ENCODE measurements at places on chromosomes 12 and 14.
A peak's percentile ranks its signal among the peaks of the same experiment; 100 is the strongest.

GRCh38 chr12:34395056-34396005, 373.0 kb downstream of the ALG10 start:
- DNase-seq: no peak

- DNase-seq: no peak
These were observed 42.1 kb upstream of the TESC start for GRCh38 chr12:117141097-117141898.

GRCh38 chr12:54879579-54879978, 25.3 kb downstream of the MUCL1 start:
- peak; percentile 7 for DNase-seq

- DNase-seq: no peak
These were observed 32.9 kb downstream of the ZFYVE21 start for GRCh38 chr14:103748534-103748857.

DNA sequence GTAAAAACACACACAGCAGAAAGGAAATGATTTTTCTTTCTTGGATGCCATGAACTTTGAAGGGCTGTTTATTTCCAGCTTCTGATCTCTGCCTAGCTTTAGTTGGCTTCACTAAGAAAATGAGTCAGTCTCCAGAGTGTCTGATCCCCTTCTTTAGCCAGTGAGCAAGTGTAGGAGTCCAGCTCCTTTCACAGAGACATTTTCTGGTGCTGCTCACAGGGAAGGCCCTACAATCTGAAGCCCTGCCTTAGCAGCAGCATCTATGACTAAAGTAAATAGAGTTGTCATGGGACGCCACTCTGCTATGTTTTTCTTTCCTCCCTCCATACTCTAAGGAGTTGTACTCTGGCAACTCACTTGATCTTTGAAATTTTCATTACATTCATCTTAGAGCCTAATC, 103.5 kb downstream of the RPAP3 start:
- DNase-seq: peak; percentile 47

- DNase-seq: no peak
These were observed 340.2 kb downstream of the SEC23A start for GRCh38 chr14:38762845-38763244.

- DNase-seq: no peak
These were observed 425.9 kb upstream of the DCN start for GRCh38 chr12:91608542-91608941.

GRCh38 chr12:13981296-13981962, at the start of gene GRIN2B:
GRIN2B (minus strand) TSS chr12:13981602; CDS start chr12:13866208, 115,394 bp downstream.
- no peak for DNase-seq

GRCh38 chr12:58395470-58395869, 454.1 kb downstream of the ATP23 start:
- DNase-seq: peak; percentile 30

DNA sequence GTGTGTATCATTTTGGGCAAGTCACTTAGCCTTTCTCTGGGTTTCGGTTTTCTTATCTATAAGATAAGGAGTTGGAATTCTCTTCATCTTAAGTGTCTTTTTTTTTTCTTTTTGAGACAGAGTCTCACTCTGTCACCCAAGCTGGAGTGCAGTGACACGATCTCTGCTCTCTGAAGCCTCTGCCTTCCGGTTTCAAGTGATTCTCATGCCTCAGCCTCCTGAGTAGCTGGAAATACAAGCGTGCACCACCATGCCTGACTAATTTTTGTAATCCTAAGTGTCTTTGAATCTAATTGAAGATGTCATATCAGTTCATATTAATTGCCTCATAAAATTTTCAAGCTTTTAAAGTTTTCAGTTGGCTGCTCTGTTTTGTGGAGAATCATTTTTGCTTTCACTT, 4.0 kb downstream of the SRGAP1 start:
- no peak for DNase-seq

GRCh38 chr12:20404576-20405346, 36.4 kb downstream of the PDE3A start:
- DNase-seq: peak; percentile 64

GRCh38 chr12:25495331-25496097, 57.6 kb downstream of the LMNTD1 start:
- DNase-seq: peak; percentile 90

DNA sequence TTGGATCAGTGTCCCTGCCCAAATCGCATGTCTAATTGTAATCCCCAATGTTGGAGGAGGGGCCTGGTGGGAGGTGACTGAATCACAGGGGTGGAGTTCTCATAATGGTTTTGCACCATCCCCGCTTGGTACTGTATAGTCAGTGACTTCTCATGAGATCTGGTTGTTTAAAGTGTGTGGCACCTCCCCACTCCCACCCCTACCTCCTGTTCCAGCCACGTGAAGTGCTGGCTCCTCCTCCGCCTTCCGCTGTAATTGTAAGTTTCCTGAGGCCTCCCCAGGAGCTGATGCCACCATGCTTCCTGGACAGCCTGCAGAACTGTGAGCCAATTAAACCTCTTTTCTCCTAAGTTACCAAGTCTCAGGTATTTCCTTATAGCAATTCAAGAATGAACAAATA, 67.2 kb downstream of the FERMT2 start:
- no peak for DNase-seq

DNA sequence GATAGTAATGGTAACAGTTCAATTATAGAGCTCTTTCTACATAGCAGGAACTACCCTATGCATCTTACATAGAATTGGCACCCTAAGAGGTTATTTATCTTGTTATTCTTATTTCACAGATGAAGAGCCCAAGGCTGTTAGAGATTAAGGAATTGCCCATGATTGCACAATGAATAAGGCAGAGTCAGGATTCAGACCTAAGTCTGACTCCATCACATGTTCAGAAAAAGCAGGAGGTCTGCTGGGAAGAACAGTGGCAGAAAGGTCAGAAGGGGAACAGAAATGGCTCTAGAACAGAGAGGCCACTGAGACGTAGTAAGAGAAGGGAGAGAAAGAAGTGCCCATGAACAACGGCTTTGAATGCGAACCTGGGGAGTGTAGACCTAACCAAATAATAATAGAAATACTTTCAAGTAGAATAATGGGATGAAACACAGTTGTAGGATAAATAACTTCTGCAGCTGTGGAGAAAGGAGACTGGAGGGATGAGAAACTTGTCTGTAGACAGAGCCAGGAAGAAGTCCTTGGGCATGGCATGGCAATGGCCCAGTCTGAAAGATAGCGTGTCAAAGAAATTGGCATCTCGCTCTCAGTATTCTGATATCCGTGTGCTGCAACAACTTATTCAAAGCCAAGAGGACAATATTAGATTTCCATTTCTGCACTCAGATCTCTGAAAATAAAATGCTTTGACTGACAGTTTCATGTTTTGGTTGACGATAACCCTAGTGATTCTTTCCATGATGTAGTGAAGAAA, 17.6 kb downstream of the MYBPC1 start:
- DNase-seq: peak; percentile 31

DNA sequence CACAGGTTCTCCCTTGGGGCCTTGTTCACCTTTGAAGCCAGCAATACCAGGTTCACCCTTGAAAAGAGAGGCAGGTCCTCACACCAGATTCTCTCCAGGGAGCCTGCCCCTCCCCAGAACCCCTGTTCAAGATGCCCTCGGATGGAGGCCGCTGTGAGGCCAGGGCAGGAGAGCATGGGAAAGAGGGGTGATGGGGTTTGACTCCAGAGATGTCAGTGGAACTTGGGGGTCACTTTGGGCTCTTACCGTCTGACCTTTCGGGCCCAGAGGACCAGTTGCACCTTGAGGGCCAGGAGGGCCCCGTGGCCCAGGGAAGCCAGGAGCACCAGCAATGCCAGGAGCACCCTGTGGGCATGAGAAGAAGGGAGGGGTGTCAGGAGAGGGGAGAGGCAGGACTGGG, 17.4 kb downstream of the COL2A1 start:
- no peak for DNase-seq

- DNase-seq: no peak
These were observed 3.5 kb upstream of the PTPRO start for GRCh38 chr12:15318841-15319240.

- peak; percentile 93 for DNase-seq
These were observed at the start of gene ZNF26 for GRCh38 chr12:132986001-132986884. ZNF26 (plus strand) TSS chr12:132986367; CDS start chr12:132986841, 474 bp downstream.

DNA sequence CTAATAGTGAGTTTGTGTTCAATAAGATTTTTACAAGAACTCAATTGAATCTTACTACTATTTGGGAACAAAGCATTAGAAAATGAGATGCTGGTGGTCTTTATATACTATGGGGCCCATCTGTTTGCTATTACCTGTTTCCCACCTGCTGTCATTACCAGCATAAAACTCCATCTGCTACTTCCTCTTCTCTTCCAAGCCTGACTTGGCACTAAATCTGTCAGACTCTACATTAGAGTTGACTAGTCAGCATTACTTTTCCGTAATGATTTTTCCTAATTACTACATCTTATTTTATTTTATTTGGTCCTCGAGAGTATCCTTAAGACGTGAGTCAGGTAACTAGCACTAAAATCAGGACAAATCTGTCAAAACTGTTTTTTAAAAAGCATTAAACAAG, 68.1 kb upstream of the KRR1 start:
- DNase-seq: no peak

- no peak for DNase-seq
These were observed 90.9 kb downstream of the SRGAP1 start for GRCh38 chr12:63935361-63935760.

GRCh38 chr14:69701857-69702256, 65.1 kb upstream of the SRSF5 start:
- DNase-seq: no peak

- DNase-seq: peak; percentile 58
These were observed 16.4 kb downstream of the MLXIP start for GRCh38 chr12:122094735-122095631.
